ENCODE measurements at places on chromosomes 13 and 19.

GRCh38 chr13:33079960-33080359 lies 63.7 kb downstream of the KL start:
- no peak for DNase-seq

- DNase-seq = no peak
Measured at GRCh38 chr19:49196527-49197240, 39.1 kb downstream of the TRPM4 start.

- no peak for DNase-seq
Measured at GRCh38 chr13:24212674-24213073, 52.2 kb downstream of the SPATA13 start.

DNA sequence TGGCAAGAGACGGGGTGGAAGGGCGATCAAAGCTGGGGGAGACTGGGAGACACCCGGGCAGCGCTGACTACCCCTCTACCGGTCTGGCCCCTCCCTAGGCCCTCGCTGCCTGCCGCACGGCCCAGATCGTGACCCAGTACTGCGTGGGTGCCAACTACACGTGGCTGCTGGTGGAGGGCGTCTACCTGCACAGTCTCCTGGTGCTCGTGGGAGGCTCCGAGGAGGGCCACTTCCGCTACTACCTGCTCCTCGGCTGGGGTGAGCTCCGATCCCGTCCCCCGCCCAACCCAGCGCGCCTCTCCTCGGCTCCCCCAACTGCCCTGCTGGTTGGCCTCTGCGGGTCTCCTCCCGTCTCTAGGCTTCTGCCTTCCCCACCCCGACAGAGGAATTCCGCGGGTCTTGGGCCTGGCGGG lies 8.8 kb downstream of the GIPR start:
- DNase-seq = peak; percentile 23

DNA sequence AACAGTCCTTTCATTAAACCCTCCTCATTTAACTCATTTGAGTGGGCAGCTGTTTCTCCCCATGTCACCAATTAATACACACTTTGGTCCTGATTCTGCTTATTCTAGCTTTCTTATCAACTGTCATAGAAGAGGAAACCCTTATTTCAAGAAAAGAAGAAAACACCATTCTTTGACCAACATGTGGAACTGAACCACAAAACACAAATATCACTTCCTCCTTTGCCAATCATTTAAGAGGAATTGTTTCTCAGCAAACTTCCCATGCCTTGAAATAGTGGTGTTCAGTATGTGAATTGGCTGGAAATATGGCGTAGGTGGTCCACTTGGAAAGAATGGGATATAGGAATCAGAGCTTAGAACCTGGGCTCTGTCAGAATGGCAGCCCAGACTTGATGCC lies 20.4 kb downstream of the MBD3L2B start:
- no peak for DNase-seq

DNA sequence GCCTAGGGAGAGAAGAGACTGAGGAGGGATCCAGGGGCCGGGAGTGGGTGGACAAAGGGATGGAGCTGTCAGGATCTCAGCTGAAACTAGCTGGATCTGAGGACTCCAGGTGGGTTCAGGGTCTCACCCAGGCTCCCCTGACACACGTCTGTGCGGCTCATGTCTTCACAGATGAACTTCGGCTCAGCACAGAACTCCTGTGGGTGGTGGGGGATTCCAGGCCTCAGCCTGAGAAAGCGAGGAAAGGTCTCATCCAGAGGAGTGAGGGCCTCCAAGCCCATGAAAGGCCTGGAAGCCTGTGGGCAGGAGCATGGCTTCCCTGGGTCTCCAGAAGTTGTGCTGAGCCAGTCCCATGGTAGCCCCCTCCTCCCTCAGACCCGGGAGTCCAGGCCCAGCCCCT lies 1.4 kb downstream of the CAPN12 start:
- DNase-seq = no peak

DNA sequence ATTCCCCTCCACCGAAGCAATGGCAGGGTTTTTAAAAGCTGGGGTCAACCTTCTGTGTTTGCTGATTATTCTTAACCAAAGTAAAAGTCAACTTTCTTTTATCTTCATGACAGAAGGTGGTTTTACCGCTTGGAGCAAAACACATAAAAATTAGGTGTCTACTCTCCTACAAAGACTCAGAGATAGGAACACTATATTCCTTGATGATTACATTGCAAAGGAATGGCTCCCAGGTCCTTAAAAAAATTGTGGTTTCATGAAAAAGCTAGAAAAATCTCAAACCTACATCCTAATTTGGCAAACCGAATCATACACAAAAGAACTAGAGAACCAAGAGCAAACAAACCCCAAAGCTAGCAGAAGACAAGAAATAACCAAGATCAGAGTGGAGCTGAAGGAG lies 760.4 kb upstream of the PCDH20 start:
- DNase-seq = no peak

DNA sequence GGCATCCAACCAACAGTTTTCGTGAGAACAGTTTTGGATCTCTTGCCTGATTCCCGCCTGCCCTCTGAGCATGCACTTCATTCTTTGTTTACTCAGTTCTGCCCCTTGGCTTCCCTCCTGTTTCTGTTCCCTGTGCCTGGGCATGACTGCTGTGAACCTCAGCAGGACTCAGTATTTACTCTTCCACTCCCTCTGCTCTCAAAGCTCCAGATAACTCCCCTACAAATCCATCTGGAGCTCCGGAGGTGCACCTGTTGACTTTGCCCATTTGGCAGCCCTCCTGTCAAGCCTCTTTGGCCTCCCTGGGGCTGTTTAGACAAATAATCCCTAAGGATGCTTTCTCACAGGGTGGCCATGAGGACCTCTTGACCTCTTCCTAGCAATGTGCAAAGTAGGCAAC lies 34.2 kb upstream of the ARGLU1 start:
- DNase-seq = no peak

DNA sequence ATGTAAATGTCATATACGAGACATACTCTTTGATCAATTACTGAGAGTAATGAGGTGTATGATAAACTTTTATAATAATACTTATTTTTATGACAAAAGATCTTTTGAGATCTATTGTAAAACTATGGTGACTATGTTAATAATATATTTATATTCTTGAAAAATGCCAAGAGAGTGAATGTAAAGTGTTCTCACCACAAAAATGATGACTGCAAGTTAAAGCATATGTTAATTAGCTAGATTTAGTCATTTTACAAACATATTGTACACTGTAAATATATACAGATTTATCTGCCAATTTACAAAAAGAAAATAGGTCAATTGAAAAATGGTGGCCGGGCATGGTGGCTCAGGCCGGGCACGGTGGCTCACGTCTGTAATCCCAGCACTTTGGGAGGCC lies 81.0 kb downstream of the GPC6 start:
- no peak for DNase-seq

- DNase-seq = no peak
Measured at GRCh38 chr13:20351281-20352022, 119.3 kb upstream of the GJB6 start.

- DNase-seq = no peak
Measured at GRCh38 chr19:1183543-1184172, 9.6 kb upstream of the SBNO2 start.

GRCh38 chr19:11519138-11519537 lies 9.8 kb downstream of the ECSIT start:
- no peak for DNase-seq

DNA sequence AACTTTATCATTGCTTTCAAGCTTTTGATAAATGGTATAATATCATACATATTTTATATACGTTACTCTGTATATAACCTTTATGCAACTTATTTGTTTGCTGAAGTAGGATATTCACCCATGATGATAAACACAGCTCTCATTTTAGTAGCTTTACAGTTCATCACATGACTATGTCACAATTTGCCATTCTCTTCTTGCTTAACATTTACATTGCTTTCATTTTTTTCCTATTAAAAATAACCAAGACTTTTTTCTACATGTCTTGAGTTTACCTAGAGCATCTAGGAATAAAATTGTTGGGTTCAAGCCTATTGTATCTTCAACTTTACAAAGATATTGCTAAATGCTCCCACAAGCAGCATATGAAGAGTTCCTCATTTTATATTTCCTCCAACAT lies 54.0 kb downstream of the KCNRG start:
- no peak for DNase-seq

Measured in stimulated activated CD8-positive, alpha-beta memory T cell treated with anti-CD3 and anti-CD28 coated beads, Interleukin-4, amount 100 ng/mL, for 24 hours (primary cell).